Thoracic aorta endothelial cell (primary cell): ENCODE measurements at places on chromosomes 1 and 21. TPM values are rescaled to one million over a fixed set of nuclear protein-coding genes. Genes with fewer than 3 reads are reported as not detected.

The ADGRB2 gene
- 0.79 and 0.80 TPM in 2 replicates for total RNA-seq

The SLC6A9 gene
- 0.86 and 0.93 TPM in 2 replicates for total RNA-seq

The NBL1 gene
- total RNA-seq = 31.5 and 33.3 TPM in 2 replicates

The FCRL5 gene
- not detected in 2 replicates for total RNA-seq

The TSPAN1 gene
- 0.80 and 0.93 TPM in 2 replicates for total RNA-seq

The CCSAP gene
- 9.2 and 12.6 TPM in 2 replicates for total RNA-seq

The ELAVL4 gene
- not detected in 2 replicates for total RNA-seq

The ITLN2 gene
- total RNA-seq = 0.27 TPM in 1 of 2 replicates, not detected in the other

The GCSAML gene
- not detected in 2 replicates for total RNA-seq

The RPS6KA1 gene
- total RNA-seq = 12.1 and 18.1 TPM in 2 replicates

The CFAP57 gene
- 0.14 and 0.53 TPM in 2 replicates for total RNA-seq

The RGS4 gene
- total RNA-seq = 140 and 418 TPM in 2 replicates

The REG4 gene
- total RNA-seq = not detected in 2 replicates

The SDC3 gene
- total RNA-seq = 16.6 and 19.9 TPM in 2 replicates

The EPHA2 gene
- total RNA-seq = 111 and 117 TPM in 2 replicates

The HNRNPR gene
- total RNA-seq = 155 and 158 TPM in 2 replicates

The PRR9 gene
- not detected in 2 replicates for total RNA-seq

The KRTAP19-6 gene
- total RNA-seq = not detected in 2 replicates

The PLA2G2D gene
- total RNA-seq = not detected in 2 replicates

The AVPR1B gene
- total RNA-seq = not detected in 2 replicates

The PLA2G2F gene
- not detected in 2 replicates for total RNA-seq

The ZBTB37 gene
- total RNA-seq = 5.0 and 6.8 TPM in 2 replicates

The PTAFR gene
- under 0.01 and 0.14 TPM in 2 replicates for total RNA-seq

The RBBP4 gene
- 203 and 213 TPM in 2 replicates for total RNA-seq

The KCNE1 gene
- total RNA-seq = 0.27 and 0.29 TPM in 2 replicates

The TMOD4 gene
- 0.53 TPM in 1 of 2 replicates, not detected in the other for total RNA-seq

The CFAP107 gene
- not detected in 2 replicates for total RNA-seq

The ZBTB18 gene
- 26.3 and 31.4 TPM in 2 replicates for total RNA-seq

The YARS1 gene
- total RNA-seq = 137 and 149 TPM in 2 replicates

The LCE2A gene
- total RNA-seq = not detected in 2 replicates

The TMEM52 gene
- total RNA-seq = 0.66 and 1.7 TPM in 2 replicates

The SELL gene
- total RNA-seq = 1.9 and 3.6 TPM in 2 replicates

The RBP7 gene
- 0.29 TPM in 1 of 2 replicates, not detected in the other for total RNA-seq

The ABCD3 gene
- 47.1 and 51.8 TPM in 2 replicates for total RNA-seq

The CD2 gene
- not detected in 2 replicates for total RNA-seq

The HIVEP3 gene
- 2.7 and 2.9 TPM in 2 replicates for total RNA-seq

The ASCL5 gene
- total RNA-seq = not detected in 2 replicates

The TMEM269 gene
- 0.13 TPM in 1 of 2 replicates, not detected in the other for total RNA-seq

The BMP8A gene
- 0.14 TPM in 1 of 2 replicates, not detected in the other for total RNA-seq

The TSTD1 gene
- 7.4 and 50.5 TPM in 2 replicates for total RNA-seq

The HPCA gene
- not detected in 2 replicates for total RNA-seq
